Stimulated activated CD4-positive, alpha-beta T cell treated with anti-CD3 and anti-CD28 coated beads, Interleukin-1b, Interleukin-23, amount 100 ng/mL, for 24 hours (primary cell): ENCODE measurements at places on chromosomes 3 and 15.
A peak's percentile ranks its signal among the peaks of the same experiment; 100 is the strongest.

- no peak for DNase-seq
These were observed 919 bp downstream of the IDH2 start for GRCh38 chr15:90101130-90101968.

- DNase-seq: peak; percentile 20
These were observed 45.7 kb upstream of the DUT start for GRCh38 chr15:48285329-48286214.

DNA sequence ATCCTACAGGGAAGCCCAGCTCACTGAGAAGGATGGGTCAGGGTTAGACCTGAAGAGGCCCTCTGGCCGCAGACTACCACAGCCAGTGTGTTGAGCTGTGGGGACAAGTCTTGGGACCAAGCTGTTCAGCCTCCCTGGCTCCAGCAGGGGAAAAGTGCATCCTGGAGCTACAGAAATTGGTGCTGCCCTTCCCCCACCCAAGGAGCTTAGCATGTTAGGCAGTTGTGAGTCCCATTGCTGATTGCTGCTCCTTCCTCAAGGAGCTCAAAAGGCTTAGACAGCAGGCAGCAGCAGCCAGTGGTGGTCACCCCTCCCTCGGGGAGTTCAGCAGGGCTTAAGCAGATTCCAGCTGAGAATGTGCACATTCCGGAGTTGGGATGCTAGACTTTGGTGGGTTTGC lies 165.6 kb downstream of the ATP8B4 start:
- DNase-seq: no peak

- DNase-seq: no peak
These were observed 36.2 kb upstream of the SLC6A6 start for GRCh38 chr3:14366248-14366647.
